CD4-positive, alpha-beta memory T cell (primary cell): ENCODE measurements at places on chromosomes 4 and X. TPM values are rescaled to one million over a fixed set of nuclear protein-coding genes. Genes with fewer than 3 reads are reported as not detected.

Gene SPRY1
- 4.4 TPM for total RNA-seq

Gene CLDN34
- not detected for total RNA-seq

Gene MSANTD1
- total RNA-seq: 2.0 TPM

Gene SSX3
- not detected for total RNA-seq

Gene SUPT20HL2
- not detected for total RNA-seq

Gene FAM9C
- total RNA-seq: not detected

Gene ZFX
- total RNA-seq: 69.5 TPM

Gene EDNRA
- total RNA-seq: not detected

Gene DDX60
- 33.1 TPM for total RNA-seq

Gene SATL1
- total RNA-seq: not detected

Gene DCK
- total RNA-seq: 54.7 TPM
